ENCODE measurements at places on chromosomes 3 and 15.

GRCh38 chr15:74291101-74292071, 55.3 kb downstream of the CCDC33 start:
- peak; percentile 81 for DNase-seq

- peak; percentile 87 for DNase-seq
Measured at GRCh38 chr15:64209680-64210334, 47.0 kb upstream of the PPIB start.

DNA sequence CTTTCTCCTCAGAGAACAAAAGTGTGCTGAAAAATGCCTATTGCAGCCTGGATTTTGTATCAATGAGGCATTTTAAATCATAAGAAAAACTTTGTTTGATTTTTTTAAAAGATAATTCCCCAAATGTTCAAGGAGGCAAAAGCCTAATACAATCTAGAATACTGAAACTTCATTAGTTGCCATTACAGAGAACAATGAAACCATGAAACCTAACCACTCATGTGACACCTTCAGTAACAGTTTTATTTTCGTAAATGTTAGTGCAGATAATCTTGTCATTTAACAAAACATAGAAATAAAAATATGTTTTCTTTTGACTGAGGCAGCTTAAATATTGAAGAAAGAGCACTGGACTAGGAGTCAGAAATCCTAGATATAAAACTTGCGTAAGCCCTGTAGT, 655.9 kb downstream of the RBMS3 start:
- no peak for DNase-seq

DNA sequence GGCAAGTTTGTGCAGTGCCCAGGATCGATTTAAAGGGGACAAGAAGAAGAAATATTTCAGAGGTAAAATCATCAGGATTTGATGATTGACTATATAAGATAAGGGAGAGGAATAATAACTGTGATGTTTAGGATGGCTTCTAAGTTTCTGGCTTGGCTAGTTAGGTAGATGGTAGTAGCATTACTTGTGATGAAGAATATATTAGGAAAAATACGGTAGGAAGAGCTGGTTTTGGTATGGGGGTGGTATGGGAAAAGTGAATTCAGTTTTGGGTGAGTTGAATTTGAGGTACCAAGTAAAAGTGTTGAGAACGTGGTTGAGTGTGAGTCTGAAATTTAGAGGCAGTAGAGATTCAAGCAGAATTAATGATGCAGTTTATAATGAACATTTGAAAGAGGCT, 11.0 kb downstream of the CTDSPL2 start:
- DNase-seq, result no peak

DNA sequence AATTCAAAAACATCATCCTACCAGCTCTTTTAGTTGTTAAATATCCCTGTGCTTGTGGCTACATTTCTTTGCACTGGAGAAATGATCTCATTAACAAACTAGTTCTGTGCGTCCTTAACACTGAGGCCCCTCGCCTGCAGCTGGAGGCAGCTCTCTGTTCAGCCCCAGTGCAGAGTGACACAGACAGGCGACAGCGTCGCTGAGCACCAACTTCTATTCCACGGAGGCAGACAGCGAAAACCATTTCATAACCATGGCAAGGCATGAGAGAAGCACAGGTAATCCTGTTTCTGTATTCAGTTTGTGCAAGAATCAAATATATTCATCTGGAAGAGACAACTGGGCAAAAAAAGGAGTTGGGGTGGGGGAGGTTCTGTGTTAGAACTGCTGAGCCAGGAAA, 530.7 kb downstream of the ZIC1 start:
- DNase-seq, result no peak

DNA sequence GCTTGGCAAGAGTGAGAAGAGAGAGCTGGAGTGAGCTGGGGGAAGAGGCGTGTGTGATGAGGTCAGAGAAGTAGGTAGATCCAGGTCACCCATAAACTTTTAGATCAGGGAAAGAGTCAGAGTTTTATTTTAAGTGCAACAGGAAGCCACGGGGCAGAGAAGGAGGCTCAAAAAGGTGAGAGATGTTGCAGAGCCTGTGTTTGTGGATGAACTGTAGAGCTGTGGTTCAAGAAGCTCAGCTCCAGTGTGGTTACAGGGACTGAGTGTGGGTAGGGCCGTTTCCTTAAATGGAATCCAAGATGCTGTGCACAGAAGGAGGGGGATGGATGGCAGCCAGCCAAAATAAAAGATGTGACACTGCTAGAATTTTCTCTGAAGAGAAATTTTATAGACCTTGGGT, 337.2 kb downstream of the SATB1 start:
- no peak for DNase-seq

GRCh38 chr3:3802046-3802445, 2.8 kb downstream of the LRRN1 start:
- peak; percentile 78 for DNase-seq

GRCh38 chr3:21377071-21377769, 373.8 kb downstream of the ZNF385D start:
- DNase-seq, result no peak

DNA sequence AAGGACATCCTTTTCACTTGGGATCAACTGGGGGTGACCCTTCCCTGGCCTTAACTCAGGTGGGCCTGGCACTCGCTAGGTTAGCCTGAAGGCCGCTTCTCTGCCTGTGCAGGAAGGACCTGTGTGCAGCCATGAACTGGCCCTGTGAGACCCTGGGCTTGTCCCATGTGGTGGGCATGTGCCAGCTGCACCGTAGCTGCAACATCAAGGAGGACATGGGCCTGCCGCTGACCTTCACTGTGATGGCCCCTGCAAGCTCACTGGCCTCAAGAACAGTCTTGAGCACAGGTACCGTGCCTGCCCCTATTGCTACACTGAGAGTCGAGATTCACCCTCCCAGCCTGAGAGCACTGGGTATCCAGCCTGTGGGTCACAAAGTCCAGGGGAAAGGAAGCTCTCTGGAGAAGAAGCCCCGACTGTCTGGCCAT, 43.0 kb downstream of the SAXO2 start:
- peak; percentile 6 for DNase-seq

- no peak for DNase-seq
Measured at GRCh38 chr15:42876224-42876623, 44.4 kb downstream of the TTBK2 start.

GRCh38 chr3:132038198-132038825, 3.5 kb upstream of the CPNE4 start:
- no peak for DNase-seq

DNA sequence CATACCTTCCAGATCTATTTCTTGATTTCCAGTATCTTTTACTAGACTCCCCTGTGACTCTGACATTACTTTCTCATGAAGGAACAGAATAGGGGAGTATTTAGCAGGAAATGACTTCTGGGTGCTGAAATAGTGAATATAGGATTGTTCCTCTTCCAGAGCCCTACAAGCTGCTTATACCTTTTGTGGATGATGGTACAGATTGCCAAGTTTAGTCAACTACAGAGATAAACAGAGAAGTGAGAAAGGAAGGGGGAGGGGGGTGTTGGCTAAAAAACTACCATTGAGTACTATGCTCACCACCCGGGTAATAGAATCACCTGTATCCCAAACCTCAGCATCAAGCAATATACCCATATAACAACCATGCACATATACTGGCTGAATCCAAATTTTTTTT, 298.3 kb upstream of the GPR149 start:
- no peak for DNase-seq

- no peak for DNase-seq
Measured at GRCh38 chr15:84872009-84872910, 12.2 kb upstream of the SLC28A1 start.

DNA sequence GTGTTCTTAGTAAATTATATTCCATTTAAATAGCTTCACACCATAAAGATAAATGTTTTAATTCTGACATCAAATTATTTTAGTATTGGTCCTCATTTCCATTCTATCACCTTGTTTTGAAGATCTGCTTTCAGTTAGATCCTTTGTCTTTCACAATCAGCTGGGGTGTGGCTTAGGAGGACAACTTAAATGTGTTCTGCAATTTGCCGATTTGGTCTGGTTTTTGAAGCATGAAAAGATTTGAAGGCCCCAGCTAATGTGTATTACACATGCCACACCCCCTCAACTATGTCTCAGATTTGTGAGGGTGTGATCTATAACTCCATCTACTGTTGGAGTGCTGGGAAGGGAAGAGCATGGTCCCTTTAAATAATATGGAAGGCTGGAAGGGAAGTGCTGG, 516.1 kb upstream of the GOLIM4 start:
- no peak for DNase-seq

GRCh38 chr3:188270423-188270972, 116.5 kb downstream of the LPP start:
- no peak for DNase-seq

DNA sequence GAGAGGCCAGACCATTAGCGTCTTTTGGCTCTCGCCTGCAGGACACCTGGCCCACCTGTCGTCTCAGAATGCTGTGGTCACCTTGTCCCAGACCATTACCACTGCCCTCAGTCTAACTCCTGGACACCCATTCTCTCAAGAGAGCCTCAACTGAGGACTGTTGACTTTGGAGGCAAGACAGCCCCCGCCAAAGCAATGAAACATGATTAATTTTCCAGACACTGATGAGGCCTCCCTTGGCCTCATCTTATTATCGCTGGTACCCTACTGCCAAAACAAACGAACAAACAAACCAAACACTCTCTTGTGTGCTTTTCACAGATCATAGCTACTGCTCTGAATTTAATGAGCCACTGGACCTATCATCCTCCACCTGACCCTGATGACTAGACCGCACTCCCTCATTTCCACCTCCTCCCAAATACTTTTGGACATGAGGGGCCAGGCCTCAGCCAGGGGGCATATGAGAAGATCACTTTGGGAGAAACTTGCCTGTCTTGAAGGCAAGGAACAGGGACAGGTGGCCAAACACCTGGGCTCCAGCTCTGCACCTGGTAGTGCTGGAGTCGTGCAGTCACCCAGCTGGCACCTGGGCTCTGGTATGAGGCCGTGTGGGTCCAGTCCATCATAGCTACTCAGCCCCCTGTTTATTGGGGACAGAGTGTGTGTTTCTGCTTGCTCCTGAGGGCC, 27.6 kb downstream of the ALS2CL start:
- DNase-seq, result no peak

- DNase-seq, result no peak
Measured at GRCh38 chr3:50401978-50402595, 42.8 kb upstream of the TMEM115 start.

DNA sequence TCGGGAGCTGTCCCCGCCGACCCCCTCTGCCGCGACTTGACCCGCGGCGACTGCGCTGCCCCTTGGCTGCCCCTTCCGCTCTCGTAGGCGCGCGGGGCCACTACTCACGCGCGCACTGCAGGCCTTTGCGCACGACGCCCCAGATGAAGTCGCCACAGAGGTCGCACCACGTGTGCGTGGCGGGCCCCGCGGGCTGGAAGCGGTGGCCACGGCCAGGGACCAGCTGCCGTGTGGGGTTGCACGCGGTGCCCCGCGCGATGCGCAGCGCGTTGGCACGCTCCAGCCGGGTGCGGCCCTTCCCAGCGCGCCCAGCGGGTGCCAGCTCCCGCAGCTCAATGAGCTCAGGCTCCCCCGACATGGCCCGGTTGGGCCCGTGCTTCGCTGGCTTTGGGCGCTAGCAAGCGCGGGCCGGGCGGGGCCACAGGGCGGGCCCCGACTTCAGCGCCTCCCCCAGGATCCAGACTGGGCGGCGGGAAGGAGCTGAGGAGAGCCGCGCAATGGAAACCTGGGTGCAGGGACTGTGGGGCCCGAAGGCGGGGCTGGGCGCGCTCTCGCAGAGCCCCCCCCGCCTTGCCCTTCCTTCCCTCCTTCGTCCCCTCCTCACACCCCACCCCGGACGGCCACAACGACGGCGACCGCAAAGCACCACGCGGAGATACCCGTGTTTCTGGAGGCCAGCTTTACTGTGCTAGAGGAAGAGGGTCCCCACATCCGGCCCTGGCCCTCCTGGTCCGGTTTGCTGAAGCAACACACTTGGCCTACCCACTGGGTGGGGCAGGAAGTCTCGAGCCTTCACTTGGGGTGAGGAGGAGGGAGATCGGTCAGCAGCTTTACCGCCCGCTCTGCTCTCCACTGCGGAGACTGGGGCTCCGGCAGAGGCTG, at the start of gene RASSF1:
RASSF1 (minus strand) TSS at position 389 of the 882 bp plus-strand sequence; CDS start at position 358, 31 bp downstream.
- no peak for DNase-seq

DNA sequence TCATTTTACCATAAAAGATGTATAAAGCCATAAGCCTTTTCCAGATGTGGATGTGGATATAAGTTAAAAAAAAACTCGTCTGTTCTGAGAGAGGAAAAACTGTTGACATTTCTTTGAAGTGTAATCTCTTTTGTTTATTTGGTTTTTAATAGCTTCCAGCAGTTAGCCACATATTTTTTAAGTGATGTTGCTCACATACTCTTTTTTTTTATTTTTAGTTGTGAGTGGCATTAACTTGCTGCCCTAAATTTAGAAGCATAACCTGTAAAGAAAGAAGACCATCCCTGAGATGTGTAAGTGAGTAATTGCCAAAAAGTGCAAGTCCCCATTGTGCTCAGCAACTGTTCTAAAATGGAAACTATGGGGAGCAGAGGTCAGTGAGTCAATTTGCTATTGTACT, 415.9 kb upstream of the MDFIC2 start:
- no peak for DNase-seq

DNA sequence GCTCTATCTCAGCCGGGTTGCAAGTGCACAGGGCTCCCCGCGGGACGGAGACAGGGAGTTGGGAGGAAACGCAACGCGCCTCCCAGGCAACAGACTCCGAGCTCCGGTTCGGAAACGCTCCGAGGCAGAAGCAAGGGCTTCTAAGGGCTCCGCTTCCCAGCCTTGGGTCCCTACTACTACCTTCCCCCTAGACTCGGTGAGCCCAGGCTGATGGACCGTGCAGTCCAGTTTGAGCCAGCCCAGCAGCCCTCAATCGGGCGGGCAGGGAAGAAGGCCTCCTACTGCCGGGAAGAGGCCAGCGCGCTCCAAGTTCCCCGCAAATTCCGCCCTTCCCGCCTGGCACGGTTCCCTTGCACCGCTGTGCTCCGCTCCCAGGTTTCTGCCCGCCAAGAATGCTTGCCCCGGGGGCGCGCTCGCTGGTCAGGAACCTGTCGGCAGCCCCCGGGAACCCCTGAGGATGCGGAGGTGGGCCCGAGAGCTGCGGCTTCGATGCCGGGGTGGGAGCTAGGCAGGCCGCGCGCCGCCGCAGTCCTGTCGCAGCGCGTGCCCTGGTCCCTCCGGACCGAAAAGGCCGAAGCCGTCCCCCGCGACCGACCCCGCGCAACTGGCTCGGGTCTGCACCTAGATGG, 728 bp downstream of the TRANK1 start:
- no peak for DNase-seq

- no peak for DNase-seq
Measured at GRCh38 chr3:102132370-102132769, 283.1 kb downstream of the NFKBIZ start.

GRCh38 chr15:29268706-29269484, 727 bp downstream of the NSMCE3 start:
- no peak for DNase-seq

- peak; percentile 26 for DNase-seq
Measured at GRCh38 chr3:32106929-32107362, 526 bp downstream of the GPD1L start.

GRCh38 chr15:101115786-101116680, 135.8 kb downstream of the CHSY1 start:
- no peak for DNase-seq

GRCh38 chr15:88833731-88834100, 30.5 kb downstream of the ACAN start:
- DNase-seq, result no peak

DNA sequence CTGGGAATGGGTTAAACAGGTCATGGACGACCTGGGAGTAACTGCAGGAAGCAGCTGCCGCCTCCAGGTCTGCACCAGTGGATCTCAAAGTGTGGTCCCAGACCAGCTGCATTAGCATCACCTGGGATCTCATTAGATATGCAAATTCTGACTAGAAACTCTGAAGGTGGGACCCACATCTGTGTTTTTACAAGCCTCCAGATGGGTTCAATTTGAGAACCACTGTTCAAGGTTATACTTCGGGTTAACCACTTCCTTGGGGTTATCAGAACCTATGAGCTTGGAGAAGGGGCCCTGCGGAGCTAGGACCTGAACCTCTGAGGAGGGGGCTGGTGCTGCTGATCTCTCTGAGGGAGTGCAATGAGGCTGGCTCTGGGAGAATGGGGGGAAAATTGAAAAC, 324.8 kb upstream of the CTDSPL start:
- DNase-seq, result no peak

All from HAP-1 (cell line).